ENCODE measurements at places on chromosomes 3 and 15.

DNA sequence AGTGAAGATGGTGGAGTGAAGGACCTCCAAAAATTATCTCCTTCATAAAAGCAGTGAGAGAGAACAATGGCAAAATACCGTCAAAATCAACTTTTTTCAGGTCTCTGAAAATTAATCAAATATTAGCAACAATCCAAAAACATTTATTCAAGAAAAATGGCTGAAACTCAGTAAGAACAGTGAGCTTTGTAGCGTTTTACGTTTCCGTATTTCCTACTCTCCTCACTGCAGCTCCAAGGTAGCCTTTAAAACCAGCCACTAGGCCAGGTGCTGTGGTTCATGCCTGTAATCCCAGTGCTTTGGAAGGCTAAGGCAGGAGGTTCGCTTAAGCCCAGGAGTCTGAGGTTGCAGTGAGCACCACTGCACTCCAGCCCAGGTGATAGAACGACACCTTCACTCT, 38.5 kb downstream of the ATP10A start:
- no peaks in the 10 kb centered on the region for H3K4me1 ChIP-seq
- peak overlapping the region; percentile 10 for H3K27ac ChIP-seq
- H3K36me3 ChIP-seq: no peaks in the 10 kb centered on the region
- H3K27me3 ChIP-seq: no peaks in the 10 kb centered on the region
- H3K4me3 ChIP-seq: no peak overlapping the region
- no peak for DNase-seq

DNA sequence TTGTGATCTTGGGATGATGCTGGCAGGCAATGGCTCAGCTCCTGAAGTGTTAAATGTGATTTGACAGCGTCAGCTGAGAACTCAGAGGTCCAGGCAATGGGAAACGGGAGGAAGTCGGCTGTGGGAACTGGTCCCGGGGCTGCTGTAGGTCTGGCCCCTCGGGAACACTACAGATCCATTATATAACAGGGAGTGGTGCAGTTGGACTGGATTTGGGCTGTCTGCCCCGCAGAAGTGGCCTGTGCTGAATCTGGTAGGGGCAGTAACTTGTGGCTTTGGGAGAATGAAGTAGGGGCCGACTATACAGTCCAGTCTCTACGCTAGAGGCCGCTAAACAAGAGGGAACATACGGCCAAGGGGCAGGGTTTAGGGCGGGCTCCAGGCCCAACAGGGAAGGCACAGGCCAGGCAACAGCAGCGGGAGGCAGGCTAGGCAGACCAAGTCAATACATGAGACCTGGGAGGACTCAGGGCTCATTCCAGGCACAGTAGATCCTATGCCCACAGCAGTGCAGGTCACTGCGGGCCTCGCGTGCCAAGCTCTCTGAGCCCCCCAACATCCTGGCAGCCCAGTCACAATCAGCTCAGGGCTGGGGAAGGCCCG, 20.3 kb upstream of the IL16 start:
- H3K4me3 ChIP-seq: no peak overlapping the region
- H3K4me1 ChIP-seq: peaks cover 16% of the 10 kb centered on the region
- H3K27me3 ChIP-seq: no peaks in the 10 kb centered on the region

- no peak for DNase-seq
- no peaks in the 10 kb centered on the region for H3K36me3 ChIP-seq
- no peak overlapping the region for H3K4me3 ChIP-seq
- H3K27me3 ChIP-seq: no peaks in the 10 kb centered on the region
Measured at GRCh38 chr3:60220768-60221167, 1030.5 kb downstream of the FHIT start.

DNA sequence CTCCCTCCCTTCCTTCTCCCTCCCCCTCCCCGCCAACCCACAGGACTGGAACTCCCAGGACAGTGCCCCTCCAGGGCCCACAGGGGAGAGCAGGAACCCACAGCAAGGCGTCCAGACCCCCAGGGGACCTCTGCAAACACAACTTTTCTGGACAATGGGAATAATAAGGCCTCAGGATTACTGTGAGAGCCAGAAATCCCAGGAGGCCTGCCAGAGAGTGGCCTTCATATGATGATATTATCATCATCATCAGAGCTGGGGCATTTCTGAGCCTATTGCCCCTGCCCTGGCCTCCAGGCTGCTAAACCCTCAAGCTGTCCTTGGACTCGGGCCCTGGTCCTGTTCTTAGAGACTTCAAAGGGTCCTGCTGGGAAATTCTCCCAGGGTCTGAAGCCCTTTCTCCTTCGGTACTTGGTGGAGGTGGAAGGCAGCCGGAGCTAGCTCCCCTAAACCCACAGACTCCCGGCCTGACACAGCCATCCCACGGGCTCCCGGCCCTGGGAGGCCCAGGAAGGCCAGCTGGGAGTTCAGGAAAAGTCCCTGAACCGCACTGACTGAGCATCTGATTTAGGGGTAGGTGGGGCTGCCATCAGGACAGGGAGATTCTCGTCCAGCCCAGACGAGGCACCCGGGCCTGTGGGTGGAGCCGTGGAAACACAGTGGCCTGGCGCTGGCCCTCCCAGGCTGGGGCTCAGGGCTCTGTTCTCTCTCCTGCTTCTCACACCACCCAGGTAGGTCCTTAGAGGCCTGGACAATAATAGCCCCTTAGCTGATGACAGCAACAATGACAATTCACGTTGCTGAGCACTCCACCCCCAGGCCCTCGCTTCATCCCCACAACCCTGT, 4.9 kb downstream of the CALML4 start:
- peaks cover 2% of the 10 kb centered on the region for H3K4me1 ChIP-seq
- H3K27me3 ChIP-seq: peaks cover 5% of the 10 kb centered on the region
- DNase-seq: no peak
